ENCODE measurements at places on chromosomes 1 and 21. TPM values are rescaled to one million over a fixed set of nuclear protein-coding genes. Genes with fewer than 3 reads are reported as not detected.

DNA sequence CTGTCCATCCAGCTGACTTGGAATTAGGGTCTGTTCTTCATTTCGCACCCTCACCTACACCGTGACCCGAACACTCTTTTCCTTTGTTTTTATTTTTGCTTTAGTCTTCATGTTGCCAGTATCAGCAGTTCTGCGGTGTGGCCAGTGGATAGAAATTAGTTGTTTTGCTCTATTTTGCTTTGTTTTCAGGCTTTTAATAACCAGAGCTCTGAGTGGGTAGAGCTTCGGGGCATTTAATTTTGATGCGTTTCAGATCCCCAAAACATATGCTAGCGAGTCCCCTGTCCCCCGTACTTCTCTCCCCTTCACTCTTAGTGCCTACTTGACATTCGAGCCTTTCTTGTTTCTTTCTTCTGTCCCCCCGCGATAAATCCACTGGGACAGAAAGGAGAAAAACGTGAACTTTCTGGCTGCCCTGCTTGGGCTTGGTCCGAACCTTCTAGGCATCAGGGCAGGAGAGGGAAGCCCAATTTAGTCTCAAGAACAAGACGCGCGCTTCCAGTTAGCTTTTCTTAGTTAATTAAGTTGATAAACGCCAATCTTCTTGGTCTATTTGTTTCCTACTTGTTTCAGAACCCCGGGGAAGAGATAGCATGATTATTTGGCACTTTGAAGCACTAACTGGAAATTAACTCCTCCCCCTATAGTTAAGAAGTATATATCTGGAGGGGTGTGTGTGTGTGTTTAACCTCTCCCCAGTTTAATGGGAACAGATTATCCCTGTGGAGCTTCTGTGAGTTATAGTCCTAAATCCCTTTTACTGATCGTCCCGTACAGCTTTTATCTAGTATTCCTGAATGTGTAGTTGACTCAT, 839 bp downstream of the SWT1 start:
- peak; percentile 45 for DNase-seq
- H3K27me3 ChIP-seq = no peaks in the 10 kb centered on the region
- H3K4me3 ChIP-seq = peak overlapping the region; percentile 95
- H3K4me1 ChIP-seq = peaks cover 8% of the 10 kb centered on the region
- peak overlapping the region; percentile 98 for H3K27ac ChIP-seq

GRCh38 chr1:110339407-110340206, 430 bp downstream of the RBM15 start:
- no peaks in the 10 kb centered on the region for H3K27me3 ChIP-seq
- peak; percentile 68 for DNase-seq
- peak overlapping the region; percentile 96 for H3K4me3 ChIP-seq

- H3K27ac ChIP-seq = no peak overlapping the region
- H3K36me3 ChIP-seq = no peaks in the 10 kb centered on the region
- H3K27me3 ChIP-seq = no peaks in the 10 kb centered on the region
- no peaks in the 10 kb centered on the region for H3K4me1 ChIP-seq
- H3K4me3 ChIP-seq = no peak overlapping the region
Measured at GRCh38 chr21:17438635-17439034, 74.2 kb upstream of the CXADR start.

DNA sequence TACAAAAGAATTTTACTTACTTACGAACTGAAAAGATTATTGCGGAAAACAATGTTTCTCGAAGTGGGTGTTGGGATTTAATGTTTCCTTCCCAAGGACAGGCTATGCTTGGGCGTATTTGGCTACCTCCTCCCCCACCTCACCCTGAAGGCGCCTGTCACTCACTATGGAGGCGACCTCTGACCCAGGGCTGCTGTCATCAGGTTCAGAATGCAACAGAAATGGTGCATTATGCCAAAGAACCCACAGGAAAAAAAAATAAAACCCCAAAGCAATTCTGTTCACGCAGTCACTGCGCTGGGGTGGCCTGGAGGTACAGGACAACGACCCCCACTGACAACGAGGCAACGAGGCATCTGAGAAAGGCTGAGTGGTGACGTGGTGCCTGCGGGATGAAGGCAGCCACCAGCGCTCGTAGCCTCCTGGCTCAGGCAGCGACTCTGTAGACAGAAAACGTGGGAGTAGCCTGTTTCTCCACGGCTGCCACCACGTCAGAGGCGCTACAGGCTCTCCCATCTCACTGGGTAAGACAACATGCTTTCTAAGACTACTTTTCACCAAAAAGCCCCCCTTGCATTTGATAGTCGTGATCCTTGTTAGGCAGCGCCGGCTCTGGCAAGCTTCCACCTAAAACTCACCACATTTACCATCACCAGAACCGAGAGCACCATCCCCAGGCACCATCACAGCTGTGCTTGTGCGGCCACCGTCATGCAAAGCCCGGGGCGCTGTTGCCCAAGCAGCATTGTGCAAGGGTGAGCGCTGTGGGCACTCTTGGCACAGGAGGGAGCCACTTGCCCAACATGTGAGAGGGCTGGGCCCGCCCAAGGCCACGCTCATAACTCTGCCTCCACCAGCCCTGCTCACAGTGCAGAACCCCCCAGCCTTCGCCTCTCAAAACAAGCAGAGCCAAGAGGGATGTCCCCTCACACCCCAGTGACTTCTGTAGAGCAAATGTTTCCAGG, 14.3 kb downstream of the NADK start:
- H3K4me3 ChIP-seq = no peak overlapping the region
- no peak for DNase-seq
- peaks cover 69% of the 10 kb centered on the region for H3K36me3 ChIP-seq
- H3K27me3 ChIP-seq = no peaks in the 10 kb centered on the region
- H3K27ac ChIP-seq = no peak overlapping the region

GRCh38 chr1:228047183-228047466, 35.4 kb upstream of the ARF1 start:
- no peak for DNase-seq
- H3K4me1 ChIP-seq = no peaks in the 10 kb centered on the region
- no peak overlapping the region for H3K27ac ChIP-seq
- peaks cover 22% of the 10 kb centered on the region for H3K27me3 ChIP-seq
- no peaks in the 10 kb centered on the region for H3K36me3 ChIP-seq

GRCh38 chr1:115069659-115070308, 19.5 kb downstream of the TSPAN2 start:
- no peaks in the 10 kb centered on the region for H3K36me3 ChIP-seq
- DNase-seq = no peak
- H3K4me3 ChIP-seq = no peak overlapping the region
- no peaks in the 10 kb centered on the region for H3K27me3 ChIP-seq
- H3K27ac ChIP-seq = no peak overlapping the region
- H3K4me1 ChIP-seq = peaks cover 20% of the 10 kb centered on the region

Gene LAD1
- polyA plus RNA-seq = 11.7 TPM

Gene FCAMR
- polyA plus RNA-seq = not detected

Gene DPT
- polyA plus RNA-seq = 56.8 TPM

Gene ACP6
- polyA plus RNA-seq = 5.0 TPM

Gene SPATA46
- 0.28 TPM for polyA plus RNA-seq

Gene IL22RA1
- 3.2 TPM for polyA plus RNA-seq

All from muscle of leg (tissue), 16 donors.